ENCODE measurements at places on chromosomes 5 and 9.

GRCh38 chr5:9411142-9411541, 134.7 kb downstream of the SEMA5A start:
- no peak for DNase-seq

GRCh38 chr5:126640866-126641265, 40.1 kb downstream of the PHAX start:
- DNase-seq: no peak

- DNase-seq: no peak
Measured at GRCh38 chr9:95224376-95225019, 93.0 kb downstream of the FANCC start.

DNA sequence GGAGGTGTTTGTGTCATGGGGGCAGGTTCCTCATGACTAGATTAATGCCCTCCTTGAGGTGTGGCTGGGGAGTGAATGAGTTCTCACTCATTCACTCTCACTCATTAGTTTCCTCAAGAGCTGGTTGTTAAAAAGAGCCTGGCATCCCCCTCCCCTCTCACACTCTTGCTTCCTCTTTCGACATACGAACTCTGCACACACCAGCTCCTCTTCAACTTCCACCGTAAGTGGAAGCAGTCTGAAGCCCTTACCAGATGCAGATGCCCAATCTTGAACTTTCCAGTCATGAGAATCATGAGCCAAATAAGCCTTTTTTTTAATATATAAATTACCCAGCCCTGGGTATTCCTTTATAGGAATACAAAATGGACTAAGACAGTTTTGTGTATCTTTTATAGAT, 82.5 kb downstream of the SPRY4 start:
- no peak for DNase-seq

- DNase-seq: no peak
Measured at GRCh38 chr9:96100385-96101300, 201.3 kb downstream of the HSD17B3 start.

DNA sequence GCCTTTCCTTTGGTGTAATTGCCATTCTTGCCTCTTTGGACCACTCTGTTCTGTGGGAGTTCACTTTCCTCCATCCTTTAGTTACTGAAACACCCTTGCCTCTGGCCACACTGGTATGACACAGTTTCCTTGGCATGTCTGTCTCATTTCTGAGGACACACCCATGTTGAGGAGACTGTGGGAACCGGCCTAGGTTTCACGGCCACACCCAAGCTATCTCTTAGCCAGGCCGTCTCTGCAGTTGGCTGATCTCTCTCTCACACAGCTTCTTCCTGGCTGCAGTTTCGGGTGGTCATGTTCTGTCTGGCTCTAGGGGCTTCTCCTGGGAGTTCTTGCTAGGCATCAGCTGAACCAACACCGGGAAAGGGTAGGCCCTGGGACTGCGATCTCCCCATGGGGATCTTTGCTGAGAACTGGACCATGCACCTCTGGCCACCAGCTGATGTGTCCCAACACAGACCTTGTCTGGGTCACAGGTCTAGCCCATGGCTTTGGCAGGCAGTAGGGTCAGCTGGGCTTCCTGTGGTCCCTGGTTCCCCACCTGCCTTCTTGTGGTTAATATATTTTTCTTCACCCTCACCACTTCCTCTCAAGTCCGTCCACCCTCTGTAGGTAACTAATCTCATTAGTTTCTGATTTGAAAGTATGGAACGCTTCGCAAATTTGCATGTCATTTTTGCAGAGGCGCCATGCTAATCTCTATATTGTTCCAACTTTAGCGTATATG, 24.9 kb downstream of the ARHGEF37 start:
- peak; percentile 49 for DNase-seq

DNA sequence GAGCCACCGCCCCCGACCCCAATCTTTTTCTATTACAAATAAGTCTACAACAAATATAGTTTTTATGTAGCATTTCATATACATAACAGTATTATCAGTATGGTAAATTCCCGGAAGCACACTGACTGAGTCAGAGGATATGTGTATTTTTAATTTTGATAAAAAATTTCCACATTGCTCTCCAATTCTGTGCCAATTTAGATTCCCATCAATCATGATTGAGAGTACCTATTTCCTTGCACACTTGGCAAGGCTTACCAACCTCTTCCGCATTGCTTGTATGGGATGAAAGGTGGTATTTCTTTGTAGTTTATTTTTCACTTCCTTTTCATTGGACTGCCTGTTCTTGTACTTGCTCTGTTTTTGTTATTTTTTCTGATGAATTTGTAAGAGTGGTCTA, 204.6 kb downstream of the RFX3 start:
- no peak for DNase-seq

GRCh38 chr9:130877300-130877699, 19.3 kb downstream of the QRFP start:
- DNase-seq: no peak

GRCh38 chr5:71830681-71831539, 111.8 kb downstream of the CARTPT start:
- no peak for DNase-seq

DNA sequence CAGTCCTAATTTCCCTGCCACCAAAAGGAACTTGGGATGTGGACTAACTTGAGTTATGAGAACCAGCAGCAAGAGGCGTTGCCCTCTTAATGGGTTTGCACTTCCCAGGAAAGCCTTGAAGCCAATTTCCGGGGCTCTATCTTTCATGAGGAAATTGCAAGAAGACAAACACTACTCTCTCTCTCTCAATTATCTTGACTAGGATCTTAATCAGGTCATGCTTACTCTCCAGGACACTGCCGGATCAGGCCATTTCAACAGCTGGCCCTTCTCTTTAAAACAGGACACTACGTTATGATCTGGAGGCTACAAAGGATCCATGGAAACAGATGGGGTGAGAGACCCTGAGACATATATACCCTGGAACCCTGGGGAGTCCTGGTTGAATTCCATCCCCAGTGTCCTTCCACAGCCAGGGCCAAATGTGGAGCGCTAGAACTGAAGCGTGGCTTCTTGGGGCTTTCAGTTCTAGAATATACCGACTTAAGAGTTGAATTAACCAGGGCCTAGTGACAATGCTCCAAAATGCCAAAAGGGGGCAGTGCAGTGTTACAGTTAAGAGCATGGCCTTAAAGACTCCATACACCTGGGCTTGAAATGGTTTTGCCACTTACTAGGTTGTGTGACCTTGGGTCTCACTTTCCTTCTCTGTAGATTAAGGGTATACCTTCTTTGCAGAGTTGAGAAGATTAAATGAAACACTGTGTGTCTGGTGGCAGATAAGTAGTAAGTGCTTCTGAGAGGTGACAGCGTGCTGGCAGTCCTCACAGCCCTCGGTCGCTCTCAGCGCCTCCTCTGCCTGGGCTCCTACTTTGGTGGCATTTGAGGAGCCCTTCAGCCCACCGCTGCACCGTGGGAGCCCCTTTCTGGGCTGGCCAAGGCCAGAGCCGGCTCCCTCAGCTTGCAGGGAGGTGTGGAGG, 21.1 kb downstream of the FAM219A start:
- DNase-seq: peak; percentile 59

- no peak for DNase-seq
Measured at GRCh38 chr9:124045076-124045829, 33.7 kb downstream of the LHX2 start.

GRCh38 chr9:11933926-11934325, 759.3 kb upstream of the TYRP1 start:
- no peak for DNase-seq

- DNase-seq: no peak
Measured at GRCh38 chr9:14051419-14051818, 262.5 kb downstream of the NFIB start.

- no peak for DNase-seq
Measured at GRCh38 chr5:147216552-147217154, 18.2 kb upstream of the STK32A start.

DNA sequence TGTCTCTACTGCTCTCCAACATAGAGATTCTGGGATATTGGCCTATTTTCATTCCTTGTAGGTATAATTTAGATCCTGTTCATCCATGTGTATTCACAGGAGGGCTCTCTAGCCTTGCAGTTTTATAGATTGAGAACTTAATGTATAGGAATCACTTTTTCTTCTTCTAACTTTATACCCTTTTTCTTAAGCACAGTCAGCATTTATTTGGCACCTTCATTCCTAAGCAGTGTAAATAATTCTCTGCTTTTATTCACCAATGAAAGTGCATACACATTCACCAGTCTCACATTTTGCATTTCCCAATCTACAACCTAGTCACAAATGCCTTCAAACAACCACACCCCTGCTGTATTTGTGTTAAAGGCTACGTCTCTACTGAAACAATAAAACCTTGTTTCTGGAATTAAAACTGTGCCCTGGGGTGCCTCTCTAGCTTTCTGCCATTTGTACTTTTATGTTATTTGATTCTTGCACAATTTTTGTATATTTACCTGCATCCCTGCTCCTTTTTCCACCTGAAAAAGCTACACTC, 49.3 kb downstream of the NREP start:
- no peak for DNase-seq

DNA sequence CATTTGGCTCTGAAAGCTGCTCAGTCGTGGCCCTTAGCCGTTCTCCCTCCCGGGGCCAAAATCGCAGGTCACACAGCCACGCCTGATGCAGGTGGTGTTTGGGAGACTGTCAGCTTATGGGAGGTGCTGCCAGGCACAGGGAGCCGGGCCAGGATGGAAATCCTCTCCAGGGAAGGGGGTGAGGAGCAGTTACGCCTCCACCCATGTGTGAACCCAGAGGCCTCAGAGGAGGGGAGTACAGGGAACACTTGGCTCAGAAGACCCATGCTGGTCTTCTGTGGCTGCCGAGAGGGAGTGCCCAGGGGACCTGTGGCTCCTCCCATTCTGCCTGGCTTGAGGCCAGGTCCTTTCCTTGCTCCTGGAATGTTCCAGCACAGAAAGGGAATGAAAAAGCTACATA, 3.6 kb upstream of the OLFM1 start:
- no peak for DNase-seq

DNA sequence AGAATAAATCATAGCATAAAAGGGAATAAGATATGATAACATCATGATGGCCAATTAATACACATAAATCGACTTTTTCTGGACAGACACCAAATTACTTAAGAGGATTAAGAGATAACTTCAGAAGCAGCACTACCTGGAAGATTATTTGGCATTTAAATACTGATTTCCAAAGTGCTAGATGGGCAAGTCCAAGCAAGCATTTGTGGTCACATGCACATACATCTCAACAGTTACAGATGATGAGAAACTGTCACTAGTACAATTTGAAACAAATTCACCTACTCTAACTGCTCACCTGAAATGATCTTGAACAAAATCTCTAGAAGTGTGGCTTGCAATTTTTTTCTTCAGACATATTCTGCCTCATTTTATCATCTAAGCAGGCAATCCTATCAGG, 26.8 kb upstream of the RASGEF1C start:
- no peak for DNase-seq

GRCh38 chr5:156178117-156178516, 148.8 kb upstream of the SGCD start:
- no peak for DNase-seq

- no peak for DNase-seq
Measured at GRCh38 chr9:79246170-79246569, 325.6 kb upstream of the TLE4 start.

Measured in GM12891 (cell line).